ENCODE measurements at places on chromosomes 11 and 22.

- DNase-seq = no peak
Measured at GRCh38 chr11:124814739-124815138, 14.5 kb upstream of the MSANTD2 start.

DNA sequence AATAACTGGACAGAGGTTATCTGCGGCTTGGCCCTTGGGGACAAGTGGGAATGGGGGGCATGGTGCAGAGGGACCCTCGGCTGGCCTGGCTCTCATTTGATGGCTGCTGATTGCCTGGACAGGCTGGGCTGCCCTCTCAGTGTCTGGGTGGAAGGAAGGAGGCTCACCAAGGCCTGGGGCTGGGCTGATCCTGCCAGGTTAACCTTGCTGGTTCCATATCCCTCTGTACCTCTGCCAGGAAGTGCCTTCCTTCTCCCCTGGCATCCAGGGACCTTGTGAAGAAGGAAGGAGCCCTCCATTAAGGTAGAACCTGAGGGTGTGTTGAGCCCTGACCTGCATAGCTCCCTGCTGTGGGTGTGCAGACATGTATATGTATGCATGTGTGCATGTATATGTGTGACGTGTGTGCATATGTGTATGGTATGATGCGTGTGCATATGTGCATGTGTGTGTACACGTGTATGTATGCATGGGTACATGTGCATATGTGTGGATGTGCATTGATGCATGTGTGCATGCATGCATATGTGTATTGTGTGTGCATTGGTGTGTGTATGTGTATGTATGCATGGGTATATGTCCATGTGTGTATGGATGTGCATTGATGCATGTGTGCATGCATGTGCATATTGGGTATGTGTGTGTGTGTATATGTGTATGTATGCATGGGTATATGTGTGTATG lies 433.9 kb downstream of the TBC1D22A start:
- no peak for DNase-seq

DNA sequence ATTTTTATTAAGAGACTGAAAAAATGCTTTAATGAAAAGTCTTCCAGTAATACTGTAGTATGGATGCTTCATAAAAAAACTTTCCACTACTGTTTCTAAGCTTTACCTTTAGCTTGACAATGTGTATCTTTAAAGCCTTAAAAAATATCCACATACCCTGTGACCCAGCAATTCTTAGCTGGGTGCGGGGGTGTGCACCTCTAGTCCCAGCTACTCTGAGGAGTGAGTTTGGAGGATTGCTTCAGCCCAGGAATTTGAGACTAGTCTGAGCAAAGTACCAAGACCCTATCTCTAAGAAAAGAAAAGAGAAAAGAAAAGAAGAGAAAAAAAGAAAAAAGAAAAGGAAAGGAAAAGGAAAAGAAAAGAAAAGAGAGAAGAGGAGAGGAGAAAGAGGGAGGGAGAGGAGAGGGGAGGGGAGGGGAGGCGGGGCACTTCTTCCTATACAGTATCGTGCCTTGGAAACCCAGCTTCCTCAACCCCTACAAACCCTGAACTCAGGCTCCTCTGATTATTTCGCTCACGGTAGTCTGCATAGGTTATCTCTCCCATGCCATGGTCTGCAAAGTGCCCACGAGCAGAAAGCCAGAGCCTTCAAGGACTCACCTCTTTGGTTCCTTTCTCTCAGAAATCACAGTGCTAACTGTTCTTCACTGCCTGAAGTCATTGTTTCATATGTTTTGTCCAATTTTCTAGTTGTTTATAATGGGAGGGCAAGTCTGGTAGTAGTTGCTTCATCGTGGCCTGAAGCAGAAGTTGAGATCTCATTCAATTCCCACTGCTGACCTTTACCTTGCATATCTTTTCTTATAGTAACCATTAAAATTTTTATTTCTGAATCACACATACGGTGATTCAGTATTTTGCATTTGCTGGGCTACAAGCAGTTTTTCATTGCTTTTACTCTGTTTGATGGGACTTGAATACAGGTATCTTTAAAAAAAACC lies 82.2 kb downstream of the FAM83F start:
- no peak for DNase-seq

DNA sequence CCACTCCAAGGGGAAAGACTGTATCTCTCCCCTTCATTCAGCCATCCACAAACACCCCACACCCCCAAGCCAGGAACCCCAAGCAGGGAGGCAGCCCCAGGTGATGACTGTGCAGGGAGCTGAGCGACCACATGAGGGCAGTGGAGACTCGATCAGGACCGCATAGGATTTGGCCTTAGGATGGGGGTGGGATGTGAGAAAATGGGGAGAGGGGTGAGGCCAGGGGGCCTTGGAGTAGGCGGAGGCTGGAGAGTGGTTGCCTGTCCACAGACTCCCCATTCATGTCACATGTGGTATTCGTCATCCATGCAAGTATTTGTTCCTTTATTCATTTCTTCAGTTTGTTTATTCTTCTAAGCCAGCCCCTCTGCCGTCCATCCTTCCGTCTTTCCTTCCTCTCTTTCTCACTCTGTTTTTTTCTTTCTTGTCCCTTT lies 2.7 kb upstream of the RHOD start:
- DNase-seq = peak; percentile 16

- DNase-seq = no peak
Measured at GRCh38 chr11:29627541-29627940, 389.3 kb downstream of the KCNA4 start.

- DNase-seq = no peak
Measured at GRCh38 chr11:46640036-46640788, 22.9 kb downstream of the ATG13 start.

GRCh38 chr22:50261615-50262459 lies at the start of gene MAPK12:
TSS of gene MAPK12 (minus strand) at chr22:50261683. CDS start at chr22:50261509, 174 bp downstream.
- DNase-seq = no peak

- no peak for DNase-seq
Measured at GRCh38 chr22:42035256-42035655, 35.4 kb downstream of the NAGA start.

DNA sequence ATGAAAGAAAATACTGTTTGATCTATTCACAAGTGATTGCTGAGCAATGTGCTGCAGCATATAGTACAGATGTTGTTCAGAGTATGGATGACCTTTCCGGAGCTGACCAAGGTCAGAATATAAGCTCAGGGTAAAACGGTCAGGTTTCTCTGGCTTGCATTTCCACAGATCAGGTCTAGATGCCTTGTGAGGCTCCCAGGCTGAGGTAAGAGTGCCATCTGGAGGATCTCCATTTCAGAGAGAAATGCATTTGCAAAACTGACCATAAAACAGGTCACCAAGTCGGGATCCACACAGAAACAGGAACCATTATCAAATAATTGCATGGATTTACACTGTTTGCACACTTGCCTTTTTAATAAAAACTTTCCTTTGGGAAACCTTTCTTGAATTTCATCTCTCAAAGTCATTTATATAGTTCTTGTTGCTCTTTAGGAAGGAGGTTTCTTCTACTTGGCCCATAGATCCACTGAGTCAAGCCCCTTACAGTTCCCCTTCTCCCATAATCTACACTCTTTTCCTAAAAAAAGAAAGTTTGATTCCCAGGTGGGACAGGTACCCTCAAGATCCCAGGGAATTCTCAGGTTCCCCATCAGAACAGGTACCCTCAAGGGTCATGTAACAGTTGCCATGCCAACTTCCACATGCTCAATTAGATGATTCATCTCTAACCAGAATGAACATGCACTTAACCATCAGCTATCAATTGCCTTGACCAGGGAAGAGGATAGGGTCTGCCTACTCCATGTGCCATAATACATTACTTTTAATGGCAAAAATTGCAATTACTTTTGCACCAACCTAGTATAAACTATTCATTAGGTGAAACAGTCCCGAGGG lies 25.0 kb upstream of the TMPRSS5 start:
- no peak for DNase-seq

- DNase-seq = no peak
Measured at GRCh38 chr11:35721651-35722282, 59.2 kb downstream of the TRIM44 start.

GRCh38 chr22:26535603-26535908 lies 23.3 kb upstream of the TFIP11 start:
- DNase-seq = no peak

DNA sequence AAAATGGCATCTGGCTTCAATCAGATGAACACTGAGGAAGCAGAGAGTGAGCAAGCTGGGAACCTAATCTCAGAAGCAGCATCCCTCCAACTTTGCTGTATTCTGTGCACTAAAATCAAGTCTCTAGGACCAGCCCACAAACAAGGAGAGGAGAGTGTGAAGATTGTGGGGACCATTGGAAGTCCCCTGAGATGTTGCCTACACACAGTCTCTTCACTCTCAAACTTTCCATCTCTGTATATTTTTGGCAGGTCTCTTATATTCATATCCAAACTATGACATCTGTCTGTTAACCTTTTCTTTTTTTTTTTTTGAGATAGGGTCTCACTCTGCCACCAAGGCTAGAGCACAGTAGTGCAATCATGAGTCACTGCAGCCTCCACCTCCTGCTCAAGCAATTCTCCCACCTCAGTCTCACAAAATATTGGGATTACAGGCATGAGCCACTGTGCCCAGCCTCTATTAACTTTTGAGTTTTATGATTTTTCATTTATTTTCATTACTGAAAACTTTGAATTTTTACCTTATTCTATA lies 1096.4 kb downstream of the TBC1D22A start:
- no peak for DNase-seq
